ENCODE measurements at places on chromosomes 2 and 18.

DNA sequence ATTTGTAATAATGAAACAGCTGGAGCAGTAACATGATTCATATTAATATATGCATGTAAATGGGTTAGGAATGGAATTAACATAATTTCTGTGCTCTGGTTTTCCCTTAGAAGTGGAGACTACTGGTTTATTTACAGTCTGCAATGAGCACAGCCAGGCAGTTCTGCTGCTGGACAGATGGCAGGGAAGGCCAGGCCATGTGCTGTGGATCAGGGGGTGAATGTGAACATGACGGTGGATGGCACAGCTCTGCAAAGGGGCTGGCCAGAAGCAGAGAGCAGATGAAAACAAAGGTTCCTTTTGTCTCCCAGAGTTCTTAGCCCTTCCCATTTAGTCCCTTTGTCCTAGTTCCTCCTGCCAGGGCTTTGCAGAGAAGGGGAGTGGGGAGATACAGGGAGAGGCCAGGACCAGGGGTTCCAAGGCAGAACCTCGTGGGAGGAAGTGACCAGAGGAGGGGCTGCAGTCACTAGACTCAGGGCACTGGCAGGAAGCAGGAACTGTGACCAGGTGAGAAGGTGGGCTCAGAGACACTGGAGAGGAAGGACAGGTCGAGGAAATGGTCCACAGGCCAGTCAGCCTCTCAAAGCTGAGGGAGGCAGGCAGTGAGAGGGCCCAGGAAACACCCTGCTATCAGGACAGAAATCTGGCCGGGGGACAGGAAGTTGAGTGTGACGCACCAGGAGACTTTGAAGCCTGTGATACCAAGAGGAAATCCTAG is 112.9 kb upstream of the ATP8B1 start:
- DNase-seq = no peak

GRCh38 chr2:165015052-165015642 is 59.8 kb upstream of the SLC38A11 start:
- peak; percentile 70 for DNase-seq

GRCh38 chr2:84029903-84030575 is 429.0 kb downstream of the SUCLG1 start:
- DNase-seq = no peak

GRCh38 chr18:49019446-49020045 is 68.8 kb upstream of the SMAD7 start:
- no peak for DNase-seq

Measured in Right ventricle myocardium superior (tissue), 1 donor.